ENCODE measurements at places on chromosomes 13 and 19. TPM values are rescaled to one million over a fixed set of nuclear protein-coding genes. Genes with fewer than 3 reads are reported as not detected.

GGACT gene
- total RNA-seq, result 10.4 TPM

CEACAM8 gene
- total RNA-seq, result not detected

CPB2 gene
- total RNA-seq, result not detected

MAG gene
- total RNA-seq, result not detected

NXNL1 gene
- total RNA-seq, result not detected

ZNF729 gene
- total RNA-seq, result not detected

GPR183 gene
- not detected for total RNA-seq

SSBP4 gene
- 102 TPM for total RNA-seq

FAM216B gene
- not detected for total RNA-seq

ZSCAN4 gene
- not detected for total RNA-seq

IRGQ gene
- 40.9 TPM for total RNA-seq

ZNF20 gene
- 8.5 TPM for total RNA-seq

CXCL17 gene
- total RNA-seq, result not detected

CCDC70 gene
- total RNA-seq, result not detected

PSG11 gene
- not detected for total RNA-seq

CDX2 gene
- not detected for total RNA-seq

GNG7 gene
- 5.1 TPM for total RNA-seq

KLK14 gene
- not detected for total RNA-seq

SPRYD7 gene
- total RNA-seq, result 4.9 TPM

NKPD1 gene
- total RNA-seq, result 0.18 TPM

STOML3 gene
- not detected for total RNA-seq

TTC9B gene
- not detected for total RNA-seq

CD79A gene
- total RNA-seq, result not detected

JSRP1 gene
- not detected for total RNA-seq

TEX29 gene
- total RNA-seq, result not detected

PDX1 gene
- not detected for total RNA-seq

SLC46A3 gene
- total RNA-seq, result 13.1 TPM

Measured in osteocyte (in vitro differentiated cells).